ENCODE measurements at places on chromosomes 1 and 21.

DNA sequence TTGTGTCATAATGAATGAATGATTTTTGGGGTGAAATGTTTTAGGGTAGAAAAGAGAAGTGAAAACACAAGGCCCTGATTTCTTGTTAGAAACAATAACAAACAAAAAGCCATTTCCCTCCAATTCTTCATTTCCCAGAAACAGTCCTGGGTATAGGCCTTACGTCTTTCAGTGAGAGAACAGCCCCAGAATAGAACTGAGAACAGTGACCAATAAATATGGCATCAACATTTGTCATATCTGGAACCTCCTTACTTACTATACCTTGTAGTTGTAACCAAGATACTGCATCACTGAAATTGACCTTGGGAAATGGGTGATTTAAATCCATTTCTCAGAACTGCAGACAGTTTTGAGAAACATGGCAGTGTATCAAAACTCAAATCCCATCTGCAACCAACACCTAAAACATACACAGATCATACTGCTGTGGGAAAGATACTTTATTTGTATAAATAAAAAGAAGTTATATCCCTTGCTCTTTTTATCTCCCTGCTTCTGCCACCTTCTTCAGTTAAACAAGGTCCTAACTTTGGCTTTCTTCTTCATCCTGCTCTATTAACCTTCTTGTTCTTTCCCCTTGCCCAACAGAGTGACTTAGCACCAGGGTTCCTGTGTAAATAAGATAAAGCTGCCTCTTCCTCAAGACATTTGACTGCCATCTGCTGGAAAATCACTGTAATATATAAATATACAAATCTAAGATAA, 19.5 kb downstream of the XKR8 start:
- DNase-seq, result peak; percentile 35

DNA sequence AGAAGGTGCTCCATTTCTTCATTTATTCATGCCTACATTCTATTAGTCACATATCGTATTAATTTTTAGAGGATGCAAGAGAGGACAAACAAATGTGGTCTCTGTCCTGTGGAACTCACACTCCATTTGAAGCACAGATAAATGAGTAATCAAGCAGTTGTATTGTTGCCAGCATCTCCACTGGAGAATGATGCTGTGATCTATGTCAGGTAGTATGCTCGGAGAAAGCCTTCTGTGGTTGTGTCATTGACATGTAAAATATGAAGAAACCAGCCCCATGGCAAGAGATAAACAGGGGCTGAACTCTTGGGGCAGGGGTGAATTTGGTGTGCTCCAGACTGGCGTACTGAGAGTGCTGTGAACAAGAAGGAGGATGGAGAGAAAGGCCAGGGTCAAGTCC, 101.2 kb downstream of the FASLG start:
- no peak for DNase-seq

- no peak for DNase-seq
Observed at GRCh38 chr1:21302747-21303715, 12.8 kb upstream of the ECE1 start.

DNA sequence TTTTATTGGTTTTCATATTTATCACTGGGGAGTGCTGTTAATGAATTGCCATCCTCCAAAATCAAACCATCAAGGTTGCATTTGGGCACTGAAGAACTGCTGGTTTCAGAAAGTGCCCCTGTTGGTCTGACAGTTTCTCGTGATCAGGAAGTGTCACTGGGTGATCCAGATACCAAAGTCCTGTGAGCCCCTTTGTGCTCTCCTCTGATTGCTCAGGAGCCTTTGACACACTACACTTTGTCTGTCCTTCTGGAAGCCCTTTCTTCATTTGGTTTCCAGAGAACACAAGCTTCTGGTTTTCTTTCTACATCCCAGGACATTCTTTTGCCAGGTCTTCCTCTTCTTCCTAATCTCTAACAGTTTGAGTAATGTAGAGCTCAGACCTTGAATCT, 165.8 kb upstream of the PROX1 start:
- DNase-seq, result no peak

DNA sequence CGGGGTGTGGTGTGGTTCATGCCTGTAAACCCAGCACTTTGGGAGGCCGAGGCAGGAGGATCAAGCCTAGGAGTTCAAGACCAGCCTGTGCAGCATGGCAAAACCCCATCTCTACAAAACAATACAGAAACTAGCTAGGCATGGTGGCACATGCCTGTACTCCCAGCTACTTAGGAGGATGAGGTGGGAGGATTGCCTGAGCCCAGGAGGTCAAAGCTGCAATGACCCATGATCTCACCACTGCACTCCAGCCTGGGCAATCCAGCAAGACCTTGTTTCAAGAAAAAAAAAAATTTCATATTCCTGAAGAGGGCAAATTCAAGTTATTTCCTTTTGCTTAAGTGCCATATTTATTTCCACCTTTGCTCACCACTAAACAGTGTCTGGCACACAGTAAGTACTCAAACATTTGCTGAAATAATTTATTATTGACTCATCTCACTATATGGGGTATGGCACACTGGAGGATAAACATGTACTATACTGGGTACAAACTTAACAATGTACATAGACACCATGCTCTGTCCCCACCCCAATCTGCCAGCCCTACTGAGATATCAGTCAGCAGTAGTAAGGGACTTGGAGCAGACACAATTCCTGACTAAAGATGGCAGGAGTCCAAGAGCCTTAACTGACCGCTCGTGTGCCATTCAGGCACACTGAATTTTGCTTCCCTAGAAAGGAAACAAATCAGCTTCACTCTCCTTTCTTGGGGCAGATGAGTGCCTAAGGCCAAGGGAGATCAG, 15.5 kb downstream of the MEAF6 start:
- DNase-seq, result no peak

DNA sequence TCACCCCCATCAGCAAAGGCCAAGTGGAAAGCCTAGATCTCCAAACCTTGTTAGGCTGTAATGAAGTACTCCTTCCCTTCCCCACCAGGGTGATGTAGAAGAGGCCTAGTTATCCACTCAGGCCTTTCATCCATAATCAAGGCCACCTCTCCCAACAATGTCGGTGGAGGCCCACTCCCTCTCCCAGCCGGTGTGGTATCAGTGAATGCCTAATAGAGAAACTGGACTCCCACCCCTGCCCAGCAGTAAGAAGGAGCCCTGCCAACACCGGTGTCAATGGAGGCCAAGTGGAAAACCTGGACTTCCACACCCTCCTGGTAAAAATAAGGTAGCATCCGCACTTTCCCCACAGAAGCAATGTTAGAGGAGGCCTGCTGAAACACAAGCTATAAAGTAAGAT, 23.9 kb downstream of the NDUFS5 start:
- no peak for DNase-seq

Measured in HCT116 (cell line).